Stimulated activated CD8-positive, alpha-beta memory T cell treated with anti-CD3 and anti-CD28 coated beads, Interleukin-15, amount 100 ng/mL, for 24 hours (primary cell): ENCODE measurements at places on chromosomes 7 and 10.

DNA sequence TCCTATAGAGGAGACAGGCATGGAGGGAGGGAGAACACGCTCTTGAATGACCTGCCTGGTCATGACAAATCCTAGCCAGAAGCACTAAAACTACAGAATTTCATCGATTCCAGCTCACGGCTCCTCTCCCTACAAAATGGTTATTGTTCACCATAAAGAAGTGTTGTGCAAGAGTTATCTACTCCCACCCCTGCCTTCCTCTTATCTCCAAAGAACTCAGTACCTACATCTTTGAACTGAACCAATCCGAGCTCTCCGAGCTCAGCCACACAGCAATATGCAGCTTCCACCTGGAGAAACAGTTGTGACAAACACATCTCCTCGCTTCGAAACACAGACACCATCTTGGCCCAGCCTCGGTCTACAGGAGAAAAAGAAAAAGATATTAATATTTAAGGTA is 26.9 kb upstream of the TMEM213 start:
- no peak for DNase-seq

DNA sequence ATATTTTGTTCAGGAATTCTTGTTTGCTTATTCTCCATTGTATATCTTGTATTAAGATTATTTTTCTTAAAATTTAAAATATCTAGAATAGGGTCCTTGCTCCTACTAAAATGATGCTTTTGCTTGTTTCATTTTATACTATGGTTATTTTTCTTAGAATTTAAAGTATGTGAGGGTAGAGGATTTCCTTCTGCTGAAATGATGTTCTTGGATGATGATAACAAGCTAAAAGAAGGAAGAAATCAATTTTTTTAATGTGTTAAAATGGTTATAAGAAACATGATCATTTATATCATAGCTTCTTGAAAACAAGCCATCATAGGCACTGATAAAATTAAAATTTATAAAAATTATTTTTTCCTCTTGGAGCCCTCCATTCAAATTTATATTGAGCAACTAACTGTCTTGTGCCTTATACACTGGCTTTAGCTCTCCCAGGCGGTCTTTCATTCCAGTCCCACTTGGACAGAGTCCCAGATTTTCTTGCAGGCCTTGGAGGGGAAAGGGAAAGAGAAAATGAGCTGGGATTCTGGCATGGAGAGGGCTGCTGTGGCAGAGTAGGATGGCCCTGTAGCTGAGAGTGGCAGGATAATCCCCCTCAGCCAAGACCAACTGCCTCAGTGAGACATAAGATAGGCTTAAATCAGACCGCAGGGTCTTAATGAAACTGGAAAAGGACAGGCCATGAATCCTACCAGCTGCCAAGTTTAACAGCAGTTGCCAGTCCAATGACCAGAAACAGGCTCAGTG is 60.2 kb downstream of the DNAJB9 start:
- DNase-seq = no peak

- DNase-seq = no peak
These were observed 8.1 kb downstream of the SKIDA1 start for GRCh38 chr10:21517134-21518031.

DNA sequence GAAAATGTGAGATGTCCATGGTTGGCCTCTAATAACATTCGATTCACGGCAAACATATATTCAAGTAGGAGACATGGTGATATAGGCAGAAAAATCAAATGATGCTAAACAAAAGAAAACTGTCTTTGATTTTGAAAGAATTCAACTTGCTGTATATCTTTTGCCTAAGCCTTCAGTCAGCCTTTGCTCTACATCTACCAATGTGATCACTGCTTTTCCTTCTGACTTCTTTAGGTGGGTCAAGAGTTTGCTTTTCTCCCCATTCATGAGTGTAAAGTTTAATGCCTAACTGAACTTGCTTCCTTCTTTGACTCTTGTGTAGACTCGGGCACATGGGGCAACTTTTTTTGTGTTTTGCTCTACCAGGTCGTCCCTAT is 417 bp upstream of the HIF1AN start:
- no peak for DNase-seq
